ENCODE measurements at places on chromosomes 13 and 19. TPM values are rescaled to one million over a fixed set of nuclear protein-coding genes. Genes with fewer than 3 reads are reported as not detected.

GRCh38 chr19:13010992-13011652 lies 15.8 kb downstream of the NFIX start:
- no peak for DNase-seq

DNA sequence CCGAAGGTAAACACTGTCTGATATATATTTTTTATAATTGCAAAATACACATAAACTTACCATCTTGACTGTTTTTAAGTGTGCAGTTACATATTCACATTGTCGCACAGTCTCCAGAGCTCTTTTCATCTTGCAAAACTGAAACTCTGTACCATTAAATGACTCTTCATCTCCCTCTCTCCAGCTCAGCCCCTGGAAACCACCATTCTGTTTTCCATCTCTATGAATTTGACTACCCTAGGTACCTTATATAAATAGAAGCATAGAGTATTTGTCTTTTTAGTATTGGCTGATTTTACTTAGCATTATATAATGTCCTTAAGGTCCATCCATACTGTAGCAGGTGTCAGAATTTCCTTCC lies 45.8 kb downstream of the LRCH1 start:
- DNase-seq = no peak

DNA sequence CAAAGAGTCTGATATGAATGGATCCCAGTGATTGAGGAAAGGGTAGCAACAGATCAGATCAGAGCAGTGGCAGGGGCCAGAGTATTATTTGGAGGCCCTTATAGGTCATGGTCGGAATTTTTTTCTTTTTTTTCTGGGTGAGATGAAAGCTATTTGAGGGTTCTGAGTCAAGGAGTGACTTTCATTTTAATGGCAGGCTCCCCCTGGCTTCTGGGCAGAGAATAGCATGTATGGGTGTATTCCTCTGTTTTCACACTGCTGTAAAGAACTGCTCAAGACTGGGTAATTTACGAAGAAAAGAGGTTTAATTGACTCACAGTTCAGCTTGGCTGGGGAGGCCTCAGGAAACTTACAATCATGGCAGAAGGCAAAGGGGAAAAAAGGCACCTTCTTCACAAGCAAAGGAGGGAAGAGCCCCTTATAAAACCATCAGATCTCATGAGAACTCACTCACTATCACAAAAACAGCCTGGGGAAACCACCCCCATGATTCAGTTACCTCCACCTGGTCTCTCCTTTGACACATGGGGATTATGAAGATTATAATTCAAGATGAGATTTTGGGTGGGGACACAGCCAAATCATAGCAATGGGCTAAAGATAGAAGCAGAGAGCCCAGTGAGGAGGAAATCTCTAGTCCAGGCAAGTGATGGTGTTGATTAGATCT lies 3.0 kb upstream of the SLC6A16 start:
- DNase-seq = no peak

GRCh38 chr19:43639519-43640423 lies at the start of gene CADM4:
Gene CADM4 (minus strand): TSS chr19:43639850. CDS start chr19:43639790, 60 bp downstream.
- DNase-seq = no peak

DNA sequence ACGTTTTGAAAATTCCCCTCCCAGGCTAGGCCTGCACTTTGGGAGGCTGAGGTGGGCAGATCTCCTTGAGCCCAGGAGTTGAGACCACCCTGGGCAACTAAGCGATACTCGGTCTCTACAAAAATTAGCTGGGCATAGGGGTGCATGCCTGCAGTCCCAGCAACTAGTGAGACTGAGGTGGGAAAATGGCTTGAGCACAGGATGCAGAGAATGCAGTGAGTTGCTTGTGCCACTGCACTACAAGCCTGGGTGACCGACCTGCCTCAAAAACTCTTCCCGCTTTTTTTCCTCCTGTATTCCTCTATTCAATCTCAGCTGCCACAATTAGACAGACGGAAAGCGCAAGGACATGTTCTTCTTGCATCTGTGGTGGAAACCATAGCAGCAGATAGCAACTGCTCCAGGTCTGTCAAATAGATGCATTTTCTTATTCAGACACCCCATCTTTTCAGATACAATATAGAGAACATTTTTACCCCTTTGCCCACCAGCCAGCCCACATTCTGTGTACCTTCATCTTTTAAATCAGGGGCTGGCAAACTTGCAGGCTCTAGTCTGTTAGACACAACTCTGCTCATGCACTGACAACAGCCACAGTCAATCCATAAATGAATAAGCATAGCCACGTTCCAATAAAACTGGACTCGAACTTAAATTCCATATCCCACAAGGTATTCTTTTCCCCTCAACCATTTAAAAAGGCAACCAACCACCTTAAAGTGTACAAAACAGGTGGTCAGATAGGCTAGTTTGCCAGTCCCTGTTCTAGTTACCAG lies 4.8 kb downstream of the TPT1 start:
- no peak for DNase-seq

- DNase-seq = no peak
Observed at GRCh38 chr19:29887442-29887855, 54.6 kb upstream of the URI1 start.

GRCh38 chr13:48066310-48066989 lies 28.5 kb downstream of the MED4 start:
- DNase-seq = no peak

DNA sequence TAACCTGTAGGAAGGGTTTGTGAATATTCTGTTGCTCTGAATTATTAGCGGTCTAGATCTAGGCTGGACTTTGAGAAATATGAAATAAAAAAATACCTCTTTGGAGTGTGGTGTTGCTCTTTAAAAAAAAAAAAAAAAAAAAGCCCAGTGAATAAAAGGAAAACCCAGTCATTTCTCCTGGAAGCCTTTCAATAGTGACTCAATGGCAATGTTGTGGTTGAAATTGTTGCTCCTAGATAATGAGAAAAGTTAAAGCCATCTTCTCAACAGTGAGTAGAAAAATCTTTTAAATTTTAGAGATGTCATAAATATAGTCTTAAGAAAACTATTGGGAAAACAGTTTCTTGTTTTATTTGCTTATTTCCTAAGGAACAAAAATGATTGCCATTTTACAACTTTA lies 135.3 kb downstream of the RFC3 start:
- DNase-seq = no peak

Gene ZNF45
- 22.9 TPM for total RNA-seq

Gene IZUMO2
- not detected for total RNA-seq

Gene KIR3DL1
- not detected for total RNA-seq

Gene SCAMP4
- 79.9 TPM for total RNA-seq

Gene SPACA6
- 4.2 TPM for total RNA-seq

Gene LYPD3
- 0.89 TPM for total RNA-seq

Gene MUC16
- total RNA-seq = not detected

Gene RASAL3
- not detected for total RNA-seq

Data from neural crest cell (in vitro differentiated cells).